Caco-2 (cell line): ENCODE measurements at places on chromosomes 2 and 18. TPM values are rescaled to one million over a fixed set of nuclear protein-coding genes. Genes with fewer than 3 reads are reported as not detected.
A peak's percentile ranks its signal among the peaks of the same experiment; 100 is the strongest.

DNA sequence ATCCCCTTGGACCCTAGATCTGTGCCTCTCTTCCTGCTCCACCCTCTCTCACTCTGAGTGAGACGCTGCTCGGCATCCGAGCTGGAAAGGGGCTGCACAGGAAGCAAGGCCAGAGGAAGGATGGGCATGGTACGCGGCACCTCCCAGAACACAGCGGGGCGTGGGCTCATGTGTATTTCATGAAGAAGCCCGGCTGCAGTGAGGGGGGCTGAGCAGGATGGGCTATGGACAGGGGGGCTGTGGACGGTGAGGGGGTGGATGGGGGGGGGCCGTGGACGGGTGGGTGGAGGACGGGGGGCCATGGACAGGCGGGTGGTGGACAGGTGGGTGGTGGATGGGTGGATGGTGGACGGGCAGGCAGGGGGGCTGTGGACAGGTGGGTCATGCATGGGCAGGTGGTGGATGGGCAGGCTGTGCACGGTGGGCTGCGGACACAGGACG, 28.5 kb downstream of the SLC66A2 start:
- H3K27me3 ChIP-seq = no peaks in the 10 kb centered on the region
- no peak overlapping the region for H3K27ac ChIP-seq
- no peaks in the 10 kb centered on the region for H3K4me1 ChIP-seq
- no peak for DNase-seq
- no peak overlapping the region for H3K4me3 ChIP-seq

M1AP gene
- not detected in 2 replicates for total RNA-seq

DNA sequence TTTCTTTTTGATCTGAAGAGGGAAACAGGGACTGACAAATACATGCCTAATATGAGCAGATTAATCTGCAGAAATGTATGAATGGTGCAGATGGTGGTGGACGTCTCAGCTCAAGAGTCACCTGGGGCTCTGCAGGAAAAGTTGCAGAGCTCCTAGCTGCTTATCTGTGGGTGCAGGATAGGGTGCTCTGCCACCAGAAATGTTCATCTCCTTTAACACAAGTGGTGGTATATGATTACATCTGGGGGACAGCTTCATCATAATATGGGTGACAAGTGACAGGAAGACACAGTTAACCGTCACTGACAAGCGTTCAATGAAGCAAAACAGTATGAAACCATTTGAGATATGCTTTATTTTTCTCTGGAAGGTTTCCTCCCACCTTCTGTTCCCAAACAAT, 121.2 kb upstream of the LINC00305 start:
- no peak overlapping the region for H3K4me3 ChIP-seq
- no peaks in the 10 kb centered on the region for H3K36me3 ChIP-seq
- H3K4me1 ChIP-seq = no peaks in the 10 kb centered on the region
- no peak overlapping the region for H3K27ac ChIP-seq
- no peaks in the 10 kb centered on the region for H3K27me3 ChIP-seq

DNA sequence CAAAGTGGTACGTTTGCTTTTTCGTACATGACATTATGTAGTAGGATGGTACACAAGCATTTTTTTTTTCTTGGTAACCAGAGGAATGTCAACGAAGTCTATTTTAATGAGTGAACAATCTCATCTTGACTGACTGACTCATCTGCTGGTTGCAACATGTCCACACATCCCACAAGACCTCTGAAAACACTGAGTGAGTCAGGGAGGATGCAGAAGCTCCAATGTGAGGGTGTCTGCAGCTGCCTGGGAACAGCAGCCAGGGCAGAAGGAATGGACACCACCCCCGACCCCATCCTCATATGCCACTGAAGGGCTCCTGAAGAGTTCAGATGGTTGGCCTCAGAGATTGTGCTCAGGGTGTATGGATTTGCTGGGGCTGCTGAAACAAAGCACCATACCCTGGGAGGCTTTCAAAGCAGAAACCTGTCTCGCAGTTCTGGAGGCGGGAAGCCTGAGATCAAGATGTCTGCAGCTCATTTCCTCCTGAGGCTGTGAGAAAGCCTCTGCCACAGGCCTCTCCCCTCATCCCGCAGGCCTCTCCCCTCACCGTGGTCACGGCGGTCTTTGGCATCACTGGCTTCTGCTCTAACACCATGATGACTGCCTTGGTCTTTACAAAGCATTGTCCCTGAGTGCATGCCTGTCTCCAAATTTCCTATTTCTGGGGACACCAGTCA, 124.6 kb downstream of the LRATD1 start:
- H3K4me1 ChIP-seq = no peaks in the 10 kb centered on the region
- no peaks in the 10 kb centered on the region for H3K27me3 ChIP-seq
- H3K27ac ChIP-seq = no peak overlapping the region

REG1B gene
- total RNA-seq = not detected in 2 replicates

- DNase-seq = peak; percentile 45
- H3K36me3 ChIP-seq = peaks cover 4% of the 10 kb centered on the region; the same call in 1 of the 2 replicates
- peak overlapping the region; percentile 10 for H3K27ac ChIP-seq
- H3K4me3 ChIP-seq = peak overlapping the region; percentile 79
Observed at GRCh38 chr2:96856776-96857666, 795 bp downstream of the ANKRD39 start.

DNA sequence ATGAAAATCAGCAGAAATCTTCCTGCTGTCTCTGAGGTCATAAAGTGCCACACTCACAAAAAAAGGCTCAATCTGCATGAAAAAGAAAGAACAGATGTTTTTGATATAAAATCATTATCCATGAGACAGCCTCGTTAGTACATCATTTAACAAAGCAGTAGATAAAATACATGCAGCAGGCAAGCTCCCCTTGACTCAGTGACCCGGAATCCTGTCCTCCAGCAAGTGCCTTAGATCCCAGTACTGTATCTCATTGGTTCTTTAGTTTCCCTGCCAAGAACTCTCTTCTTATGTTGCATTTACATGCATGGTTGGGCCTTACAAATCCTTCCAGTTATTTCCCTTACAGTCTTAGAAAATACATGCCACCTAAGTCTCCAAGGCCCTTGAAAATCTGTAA, 148.9 kb upstream of the CCDC195 start:
- H3K27ac ChIP-seq = no peak overlapping the region
- DNase-seq = no peak
- no peaks in the 10 kb centered on the region for H3K36me3 ChIP-seq
- no peaks in the 10 kb centered on the region for H3K4me1 ChIP-seq
- H3K4me3 ChIP-seq = no peak overlapping the region
- H3K27me3 ChIP-seq = no peaks in the 10 kb centered on the region

DNA sequence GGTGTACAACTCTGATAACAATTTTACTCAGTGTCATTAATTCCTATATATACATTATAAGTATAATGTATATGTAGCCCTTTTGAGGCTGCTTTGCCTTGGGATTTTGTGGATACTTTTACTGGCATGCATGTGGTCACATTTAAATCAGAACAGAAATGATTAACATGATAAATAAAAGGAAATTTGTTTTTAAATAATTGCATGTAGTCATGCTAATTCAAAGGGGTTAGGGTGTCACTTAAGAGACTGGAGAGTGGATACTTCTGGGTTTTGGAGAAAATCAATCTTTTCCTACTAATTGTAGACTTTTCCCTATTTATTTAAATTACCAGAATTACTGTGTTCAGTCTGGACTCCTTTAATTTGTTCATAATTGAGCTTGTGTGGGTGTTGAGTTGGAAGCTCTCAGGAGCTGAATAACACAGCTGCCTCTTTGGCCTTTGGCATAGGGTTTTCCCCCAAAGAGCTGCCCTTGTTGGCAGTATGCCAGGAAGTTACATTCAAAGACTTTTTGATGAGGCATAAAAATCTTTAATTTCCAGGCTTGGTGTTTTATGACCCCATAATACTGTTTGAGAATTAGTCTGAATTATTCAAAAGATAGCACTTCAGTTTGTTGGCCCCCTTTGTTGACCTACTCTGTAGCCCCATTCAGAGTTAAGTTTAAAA, 484.7 kb upstream of the NRP2 start:
- H3K27ac ChIP-seq = no peak overlapping the region
- no peak overlapping the region for H3K4me3 ChIP-seq
- DNase-seq = no peak
- no peaks in the 10 kb centered on the region for H3K36me3 ChIP-seq
- H3K27me3 ChIP-seq = no peaks in the 10 kb centered on the region

DNA sequence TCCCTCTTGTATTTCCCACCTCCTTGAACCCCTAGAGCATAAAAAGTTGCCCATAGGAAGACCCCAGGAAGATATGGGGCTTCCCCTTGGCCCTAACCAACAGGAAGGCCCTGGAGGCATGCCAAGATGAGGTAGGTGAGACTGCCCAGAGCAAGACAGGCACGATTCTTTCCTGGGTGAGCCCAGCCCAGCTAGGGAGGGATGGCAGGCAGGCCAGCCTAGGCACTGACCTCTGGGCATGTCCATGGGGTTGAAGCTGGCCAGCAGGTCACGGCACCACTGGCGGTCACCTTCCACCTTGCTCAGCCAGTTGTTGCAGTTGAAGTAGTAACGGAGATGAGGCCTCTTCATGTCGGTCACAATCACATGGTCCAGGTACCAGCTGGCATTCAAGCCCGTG, 17.6 kb downstream of the LOXHD1 start:
- H3K36me3 ChIP-seq = no peaks in the 10 kb centered on the region
- H3K27ac ChIP-seq = no peak overlapping the region
- no peaks in the 10 kb centered on the region for H3K27me3 ChIP-seq
- DNase-seq = no peak
- H3K4me1 ChIP-seq = no peaks in the 10 kb centered on the region

DNA sequence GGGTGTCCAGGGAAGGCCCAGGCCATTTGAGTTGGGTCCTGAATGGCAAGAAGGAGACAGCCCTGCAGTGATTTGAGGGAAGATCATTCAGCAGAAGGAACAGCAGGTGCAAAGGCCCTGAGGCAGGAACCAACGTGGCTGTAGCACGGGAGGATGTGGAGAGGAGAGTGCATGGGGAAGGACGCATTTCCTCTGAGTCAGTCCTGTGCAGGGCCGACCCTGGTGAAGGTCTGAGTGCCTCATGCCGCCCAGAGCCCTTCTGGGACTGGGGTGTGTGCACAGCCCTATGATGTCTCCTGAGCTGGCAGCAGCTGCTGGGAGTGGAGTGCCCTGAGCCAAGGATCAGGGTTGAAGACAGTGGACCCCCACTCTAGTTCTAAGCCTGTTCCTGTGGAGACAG, 17.9 kb upstream of the ARHGEF4 start:
- no peaks in the 10 kb centered on the region for H3K4me1 ChIP-seq
- no peaks in the 10 kb centered on the region for H3K27me3 ChIP-seq
- no peak overlapping the region for H3K27ac ChIP-seq

- H3K4me3 ChIP-seq = no peak overlapping the region
- H3K4me1 ChIP-seq = peaks cover 93% of the 10 kb centered on the region
- H3K27ac ChIP-seq = peak overlapping the region; percentile 97
Observed at GRCh38 chr2:218286570-218287459, 5.5 kb downstream of the TMBIM1 start.

- no peaks in the 10 kb centered on the region for H3K36me3 ChIP-seq
- no peaks in the 10 kb centered on the region for H3K4me1 ChIP-seq
- H3K27ac ChIP-seq = no peak overlapping the region
- H3K4me3 ChIP-seq = no peak overlapping the region
Observed at GRCh38 chr18:37242826-37243560, 322.6 kb downstream of the CELF4 start.

TWSG1 gene
- total RNA-seq = 43.7 and 43.9 TPM in 2 replicates

DNA sequence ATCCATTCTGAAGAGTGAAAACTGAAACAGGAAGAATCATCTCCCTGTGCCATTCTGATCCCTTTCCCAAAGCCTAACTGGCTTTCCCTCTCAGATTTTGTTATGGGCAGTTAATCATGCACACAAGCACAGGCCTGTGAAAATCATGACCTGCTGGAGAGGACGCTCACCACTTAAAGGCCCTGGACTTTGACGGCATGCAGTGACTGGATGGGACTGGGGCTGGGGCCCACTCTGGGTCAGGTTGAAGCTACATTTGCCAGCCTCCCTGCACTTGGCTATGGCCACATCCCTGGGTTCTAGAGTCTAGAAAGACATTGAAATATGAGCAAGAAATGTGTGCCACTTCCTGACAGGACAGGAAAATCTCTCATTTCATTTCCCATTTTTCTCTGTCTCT, 12.9 kb downstream of the PDE11A start:
- H3K4me1 ChIP-seq = no peaks in the 10 kb centered on the region
- H3K36me3 ChIP-seq = no peaks in the 10 kb centered on the region
- H3K4me3 ChIP-seq = no peak overlapping the region
- DNase-seq = no peak
- H3K27me3 ChIP-seq = no peaks in the 10 kb centered on the region
- no peak overlapping the region for H3K27ac ChIP-seq

NEB gene
- 14.7 and 17.6 TPM in 2 replicates for total RNA-seq

DNA sequence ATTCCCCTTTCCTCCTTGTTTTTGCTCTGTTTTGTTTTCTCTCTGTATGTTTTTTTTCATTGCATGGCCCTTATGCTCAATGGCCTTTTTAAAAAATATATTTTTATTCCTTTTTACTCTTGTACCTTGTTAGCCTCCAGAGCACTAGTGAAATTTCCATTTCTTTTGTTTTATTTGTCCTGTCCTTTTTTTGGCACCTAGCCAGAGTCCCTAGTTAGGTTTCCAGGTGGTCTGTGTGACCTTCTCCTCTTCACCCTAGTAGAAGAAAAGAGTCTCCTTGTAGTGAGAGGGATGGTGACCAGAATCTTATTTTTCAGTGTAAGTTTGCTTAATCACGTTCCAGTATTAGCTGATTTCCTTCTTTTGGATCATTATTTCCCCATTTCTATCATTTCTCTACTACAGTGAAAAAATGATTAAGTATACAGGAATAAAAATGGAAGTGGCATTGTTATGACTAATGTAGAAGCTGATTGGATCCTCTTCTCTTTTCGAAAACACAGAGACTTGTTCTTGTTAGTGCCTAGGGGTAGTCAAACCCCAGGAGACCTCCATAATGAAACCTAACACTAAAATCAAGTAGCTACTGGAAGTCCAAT, 65.9 kb downstream of the NBEAL1 start:
- H3K4me1 ChIP-seq = no peaks in the 10 kb centered on the region
- H3K27ac ChIP-seq = no peak overlapping the region
- H3K36me3 ChIP-seq = no peaks in the 10 kb centered on the region
- H3K27me3 ChIP-seq = no peaks in the 10 kb centered on the region
- H3K4me3 ChIP-seq = no peak overlapping the region

DNA sequence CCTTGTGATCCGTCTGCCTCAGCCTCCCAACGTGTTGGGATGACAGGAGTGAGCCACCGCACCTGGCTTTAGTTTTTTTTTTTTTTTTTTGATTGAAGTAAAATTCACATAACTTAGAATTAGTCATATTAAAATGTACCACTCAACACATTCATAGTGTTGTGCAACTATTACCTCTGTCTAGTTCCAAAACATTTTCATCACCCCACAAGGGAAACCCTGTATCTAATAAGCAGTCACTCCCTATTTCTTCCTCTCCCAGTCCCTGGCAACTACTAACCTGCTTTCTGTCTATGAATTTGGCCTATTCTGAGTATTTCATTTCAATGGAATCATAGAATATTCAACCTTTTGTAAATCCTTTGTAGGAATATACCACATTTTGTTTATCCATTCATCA, 123.9 kb upstream of the FAM117B start:
- no peaks in the 10 kb centered on the region for H3K27me3 ChIP-seq
- DNase-seq = no peak
- no peak overlapping the region for H3K27ac ChIP-seq

RGPD4 gene
- 0.07 TPM in 1 of 2 replicates, not detected in the other for total RNA-seq

TMEM163 gene
- total RNA-seq = 3.2 and 4.1 TPM in 2 replicates

GRCh38 chr18:79955302-79956075, 4.0 kb upstream of the SLC66A2 start:
- H3K4me1 ChIP-seq = no peaks in the 10 kb centered on the region
- DNase-seq = no peak
- H3K4me3 ChIP-seq = no peak overlapping the region
- H3K36me3 ChIP-seq = no peaks in the 10 kb centered on the region

GRCh38 chr2:79887747-79888374, 375.0 kb downstream of the CTNNA2 start:
- H3K27me3 ChIP-seq = no peaks in the 10 kb centered on the region
- H3K27ac ChIP-seq = no peak overlapping the region
- no peaks in the 10 kb centered on the region for H3K4me1 ChIP-seq

C2orf80 gene
- not detected in 2 replicates for total RNA-seq

- H3K27me3 ChIP-seq = no peaks in the 10 kb centered on the region
- H3K36me3 ChIP-seq = no peaks in the 10 kb centered on the region
Observed at GRCh38 chr2:17628349-17629261, 88.1 kb downstream of the VSNL1 start.
